ENCODE measurements at places on chromosomes 11 and 22.

- ATAC-seq = no peak
These were observed 84.7 kb downstream of the CASP12 start for GRCh38 chr11:104813532-104813931.

DNA sequence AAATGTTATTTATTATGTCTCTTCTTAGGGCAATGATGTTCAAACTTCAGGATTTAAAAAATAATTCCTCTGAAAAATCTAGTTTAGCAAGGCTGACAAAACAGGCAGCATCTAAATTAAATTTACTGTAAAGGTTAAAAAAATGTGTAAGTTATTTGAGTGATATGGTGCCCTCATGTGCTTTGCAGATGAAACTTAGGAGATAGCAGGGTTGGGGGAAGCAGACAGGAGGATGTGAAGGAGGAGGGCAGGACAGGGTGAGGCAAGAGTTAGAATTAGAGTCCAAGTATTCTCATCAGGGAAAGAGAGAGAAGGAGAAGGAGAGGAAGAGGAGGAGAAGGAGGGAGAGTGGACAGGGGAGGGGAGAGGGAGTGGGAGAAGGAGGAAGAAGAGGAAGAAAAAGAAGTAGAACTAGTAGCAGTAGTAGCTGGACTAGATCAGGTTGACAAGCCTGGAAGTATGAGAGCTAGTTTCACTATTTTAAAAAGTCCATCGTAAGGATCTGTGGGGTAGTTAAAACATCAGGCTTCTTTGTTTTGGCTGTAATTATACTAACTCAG, 141.2 kb upstream of the SESN3 start:
- ATAC-seq = no peak

GRCh38 chr11:125132596-125132995, 21.2 kb upstream of the TMEM218 start:
- no peak for ATAC-seq

- ATAC-seq = no peak
These were observed 273.4 kb downstream of the TTC28 start for GRCh38 chr22:28406246-28406645.

GRCh38 chr22:30015229-30015797, 65.0 kb upstream of the HORMAD2 start:
- no peak for ATAC-seq

DNA sequence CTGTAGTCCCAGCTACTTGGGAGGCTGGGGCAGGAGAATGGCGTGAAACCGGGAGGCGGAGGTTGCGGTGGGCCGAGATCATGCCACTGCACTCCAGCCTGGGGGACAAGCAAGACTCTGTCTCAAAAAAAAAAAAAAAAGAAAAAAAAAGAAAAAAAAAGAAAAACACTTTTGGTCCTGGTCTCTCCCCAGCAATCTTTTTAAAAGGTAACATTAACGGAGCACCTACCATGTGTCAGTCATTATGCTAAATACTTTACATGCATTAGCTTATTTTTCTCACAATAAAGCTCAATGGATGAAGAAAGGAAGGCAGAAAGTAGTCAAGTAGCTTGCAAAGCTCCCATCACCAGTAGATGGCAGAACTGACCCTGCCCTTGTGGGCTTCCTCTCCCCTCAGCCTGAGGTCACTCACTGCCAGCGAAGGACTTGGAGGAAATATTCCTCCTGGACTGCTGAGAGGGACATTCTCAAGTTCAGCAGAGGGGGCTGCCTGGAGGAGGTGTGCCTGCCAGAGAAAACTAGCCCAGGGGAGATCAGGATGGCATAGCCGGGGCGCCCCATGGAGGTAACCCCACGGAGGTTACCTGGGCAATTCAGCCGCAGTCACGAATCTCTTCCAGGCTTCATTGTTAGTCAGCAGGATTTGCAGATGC, 15.5 kb downstream of the APOL3 start:
- peak; percentile 96 for ATAC-seq

DNA sequence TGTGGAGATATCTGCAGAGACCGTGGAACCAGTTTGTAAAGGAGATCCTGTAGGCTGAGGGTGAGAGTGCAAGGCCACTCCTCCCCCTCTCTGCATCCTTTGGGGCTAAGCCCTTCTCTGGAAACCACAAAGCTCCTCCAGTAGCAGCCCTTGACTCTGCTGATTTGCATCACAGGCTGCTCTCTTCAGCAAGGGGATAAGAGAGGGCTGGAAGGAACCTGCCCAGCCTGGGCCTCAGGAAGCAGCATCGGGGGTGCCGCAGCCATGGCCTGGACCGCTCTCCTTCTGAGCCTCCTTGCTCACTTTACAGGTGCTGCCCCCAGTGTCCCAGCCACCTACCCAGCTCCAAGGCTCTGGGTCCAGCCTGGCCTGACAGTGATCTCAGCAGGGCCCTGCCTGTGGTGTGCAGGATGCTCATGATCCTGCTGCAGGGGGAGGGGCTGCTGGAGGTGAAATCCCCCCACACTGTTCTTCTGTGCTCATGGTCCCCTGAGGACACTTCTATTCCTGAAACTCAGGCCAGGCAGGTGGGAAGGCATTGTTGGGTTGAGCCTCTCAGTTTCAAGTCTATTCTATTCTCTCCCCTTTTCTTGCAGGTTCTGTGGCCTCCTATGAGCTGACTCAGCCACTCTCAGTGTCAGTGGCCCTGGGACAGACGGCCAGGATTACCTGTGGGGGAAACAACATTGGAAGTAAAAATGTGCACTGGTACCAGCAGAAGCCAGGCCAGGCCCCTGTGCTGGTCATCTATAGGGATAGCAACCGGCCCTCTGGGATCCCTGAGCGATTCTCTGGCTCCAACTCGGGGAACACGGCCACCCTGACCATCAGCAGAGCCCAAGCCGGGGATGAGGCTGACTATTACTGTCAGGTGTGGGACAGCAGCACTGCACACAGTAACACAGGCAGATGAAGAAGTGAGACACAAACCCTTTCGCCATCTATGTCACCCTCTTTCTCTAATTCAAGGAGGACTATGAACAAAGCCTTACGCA, 68.5 kb upstream of the IGLL5 start:
- no peak for ATAC-seq

DNA sequence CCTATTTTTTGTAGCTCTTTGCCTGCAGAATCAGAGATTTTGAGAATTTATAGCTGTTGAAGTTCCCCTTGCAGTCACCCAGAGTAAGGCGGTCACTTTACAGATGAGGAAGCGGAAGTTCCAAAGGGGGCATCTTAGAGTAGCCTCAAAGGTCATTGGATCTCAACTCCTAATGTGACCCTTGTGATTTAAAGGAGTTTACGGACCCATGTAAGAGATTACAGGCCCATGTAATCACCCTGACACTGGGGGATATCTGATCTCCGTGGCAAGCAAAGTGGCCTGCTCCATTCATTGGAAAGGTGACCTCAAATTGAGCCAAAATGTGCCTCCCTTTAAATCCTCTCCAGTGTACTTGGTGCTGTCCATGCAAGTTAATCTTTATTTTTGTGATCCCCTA, 15.7 kb downstream of the P2RX3 start:
- no peak for ATAC-seq

DNA sequence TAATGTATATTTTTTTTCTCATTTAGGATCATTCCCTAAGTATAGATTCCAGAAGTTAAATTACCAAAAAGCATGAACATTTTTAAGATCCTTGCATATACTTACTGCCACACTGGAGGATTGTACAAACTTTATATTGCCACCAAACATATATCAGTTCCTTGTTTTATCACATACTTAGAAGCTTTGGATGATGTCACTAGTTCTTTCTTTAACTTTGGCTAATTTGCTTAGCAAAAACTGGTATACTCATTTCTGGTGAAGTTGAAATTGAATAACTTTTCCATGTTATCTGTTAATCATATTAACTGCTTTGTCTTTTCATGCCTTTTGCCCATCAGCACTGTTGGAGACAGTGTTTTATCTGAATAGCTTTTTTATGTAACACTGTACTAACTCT, 31.6 kb upstream of the PRDM10 start:
- no peak for ATAC-seq

GRCh38 chr22:25402160-25402500, 162.3 kb upstream of the GRK3 start:
- no peak for ATAC-seq

DNA sequence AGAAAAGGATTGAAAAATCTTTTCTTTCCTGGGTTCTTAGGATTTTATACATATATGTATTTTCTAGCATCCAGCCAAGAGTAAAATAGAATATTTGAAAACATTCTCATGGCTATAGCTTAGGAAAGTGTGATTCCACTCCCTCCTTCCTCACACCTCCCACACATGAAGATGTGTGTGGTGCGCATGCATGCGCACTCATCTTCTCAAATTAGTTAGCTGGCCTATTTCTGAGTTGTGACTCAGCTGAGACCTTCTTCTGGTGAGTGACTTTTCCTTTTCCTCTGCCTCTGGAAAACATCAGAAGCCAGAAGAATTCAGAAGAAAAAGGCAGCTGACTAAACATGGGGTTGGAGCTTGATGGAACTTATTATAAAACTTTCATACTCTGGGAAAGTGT, 149.8 kb downstream of the OR4C45 start:
- no peak for ATAC-seq

DNA sequence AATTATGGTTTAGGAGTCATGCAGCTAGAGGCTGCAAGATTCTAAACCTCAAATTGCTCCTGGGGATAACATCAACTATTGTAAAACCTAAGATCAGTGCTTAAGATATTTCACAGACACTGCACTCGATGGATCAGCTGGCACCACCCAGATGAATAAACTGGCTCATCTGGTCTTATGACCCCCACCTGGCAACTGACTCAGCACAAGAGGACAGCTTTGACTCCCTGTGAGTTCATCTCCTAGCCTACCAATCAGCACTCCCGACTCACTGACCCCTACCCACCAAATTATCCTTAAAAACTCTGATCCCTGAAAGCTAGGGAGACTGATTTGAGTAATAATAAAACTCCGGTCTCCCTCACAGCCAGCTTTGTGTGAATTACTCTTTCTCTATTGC, 782 bp upstream of the TTC12 start:
- no peak for ATAC-seq

GRCh38 chr11:5504403-5504921, 5.3 kb downstream of the UBQLN3 start:
- ATAC-seq = no peak

DNA sequence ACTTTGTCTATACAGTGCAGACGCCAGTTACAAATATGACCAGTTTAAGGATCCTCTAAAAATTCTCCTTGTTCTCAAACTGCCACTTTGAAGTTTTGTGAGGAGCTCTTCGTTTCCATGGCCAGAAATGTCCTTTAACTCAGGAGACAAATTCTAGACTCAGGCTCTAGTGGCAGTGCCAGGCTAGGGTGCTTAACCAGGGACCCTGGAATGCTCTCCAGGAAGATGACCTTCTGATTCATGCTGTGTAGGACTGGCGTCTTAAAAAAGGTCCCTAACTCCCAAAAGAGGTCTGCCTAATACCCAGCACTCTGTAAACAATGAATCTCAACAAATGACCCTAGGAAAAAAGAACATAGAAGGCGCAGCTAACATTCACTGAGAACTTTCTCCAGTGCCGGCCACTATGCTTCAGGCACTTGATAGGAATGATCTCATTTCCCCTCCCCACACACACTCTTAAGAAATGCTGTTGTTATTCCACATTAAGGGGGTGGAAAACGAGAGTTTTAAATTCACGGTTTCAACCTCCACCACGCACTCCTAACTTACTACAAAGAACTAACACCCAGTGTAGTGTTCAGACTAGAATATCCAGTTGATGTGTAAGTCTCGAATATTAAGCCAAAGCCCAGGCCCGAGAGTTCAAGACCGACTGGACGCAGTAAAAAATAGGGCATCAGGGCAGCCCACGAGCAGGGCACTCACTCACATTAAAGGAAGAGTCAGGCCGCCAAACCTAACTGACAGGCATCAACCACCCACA, 747 bp downstream of the NXF1 start:
- ATAC-seq = peak; percentile 28

- ATAC-seq = no peak
These were observed 955.7 kb downstream of the DLG2 start for GRCh38 chr11:84671325-84671999.

DNA sequence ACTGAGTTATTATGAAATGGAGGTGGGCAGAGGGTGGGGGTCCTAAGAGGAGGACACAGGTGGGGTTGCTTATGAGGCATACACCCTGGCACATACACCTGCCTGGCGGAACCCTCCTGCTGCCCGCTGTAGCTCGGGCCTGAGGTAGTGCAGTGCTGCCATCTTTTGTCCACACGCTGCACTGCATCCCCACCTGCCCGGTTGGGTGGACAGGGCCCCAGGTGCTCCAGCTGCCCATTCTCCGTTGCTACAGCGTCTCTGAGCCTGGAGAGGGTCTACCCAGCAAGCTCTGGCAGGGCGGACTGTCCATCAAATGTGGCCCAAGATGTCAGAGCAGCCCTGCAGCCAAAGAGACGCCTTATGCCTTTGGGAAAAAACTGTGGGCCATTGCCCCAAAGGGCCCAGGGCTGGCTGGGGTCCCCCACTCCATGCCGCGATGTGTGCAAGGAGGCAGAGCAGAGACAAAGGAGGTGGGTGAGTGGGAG, 131.2 kb downstream of the BUD13 start:
- peak; percentile 88 for ATAC-seq

DNA sequence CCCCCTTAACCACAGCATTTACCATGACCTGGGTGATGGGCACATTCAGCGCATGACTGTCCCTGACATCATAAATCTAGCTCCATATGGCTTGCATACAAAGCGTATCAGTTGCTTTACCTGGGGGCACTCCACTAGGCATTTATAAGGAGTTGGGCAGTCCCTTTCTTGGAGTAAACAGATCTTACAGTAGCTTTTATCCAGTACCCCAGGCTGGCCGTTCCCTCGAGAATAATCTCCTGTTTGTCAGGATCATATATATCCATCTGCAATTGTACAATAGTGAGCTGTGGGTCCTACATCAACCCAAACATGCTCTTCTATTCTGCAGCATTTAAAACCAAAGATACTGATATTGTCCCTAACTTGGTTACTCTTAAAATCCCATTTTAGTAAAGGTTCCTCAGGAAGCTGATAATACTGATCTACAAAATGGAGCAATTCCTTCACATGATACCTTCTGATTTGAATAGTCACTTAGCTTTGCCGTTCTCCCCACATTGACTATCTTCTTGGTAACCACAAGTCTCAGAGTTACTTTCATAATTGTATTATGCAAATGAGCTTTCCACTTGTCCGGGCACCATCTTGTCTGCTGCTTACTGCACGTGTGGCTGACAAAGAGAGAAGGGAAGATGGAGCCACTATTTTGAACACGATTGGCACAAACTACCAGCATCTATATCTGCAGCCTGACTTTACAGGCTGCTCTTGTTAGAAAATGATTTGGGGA, 205.0 kb downstream of the CWF19L2 start:
- ATAC-seq = no peak

DNA sequence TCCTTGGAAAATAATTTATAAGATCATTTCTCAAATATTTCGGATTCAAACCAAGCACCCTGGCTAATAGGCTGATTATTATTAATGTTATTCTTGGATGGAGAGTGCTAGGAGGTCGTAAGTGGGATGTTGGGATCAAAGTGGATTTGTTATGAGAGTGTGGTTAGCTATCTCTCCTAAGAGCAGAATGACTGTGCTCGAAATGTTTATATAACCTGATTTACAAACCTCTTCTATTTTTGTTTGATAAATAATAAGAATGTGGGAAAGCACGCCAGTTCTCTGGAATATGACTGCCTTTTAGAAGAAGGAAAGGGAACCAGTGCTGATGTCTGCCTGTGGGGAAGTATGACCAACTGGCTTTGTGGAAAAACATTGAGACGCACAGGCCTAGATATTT, 527.5 kb downstream of the NTM start:
- ATAC-seq = no peak

Data from SK-N-SH treated with all-trans-retinoic acid at 6 μM for 48 hours (cell line).